ENCODE measurements at places on chromosomes 1 and 21.

GRCh38 chr1:53276902-53277281 is 38.6 kb upstream of the MAGOH start:
- no peak for DNase-seq

DNA sequence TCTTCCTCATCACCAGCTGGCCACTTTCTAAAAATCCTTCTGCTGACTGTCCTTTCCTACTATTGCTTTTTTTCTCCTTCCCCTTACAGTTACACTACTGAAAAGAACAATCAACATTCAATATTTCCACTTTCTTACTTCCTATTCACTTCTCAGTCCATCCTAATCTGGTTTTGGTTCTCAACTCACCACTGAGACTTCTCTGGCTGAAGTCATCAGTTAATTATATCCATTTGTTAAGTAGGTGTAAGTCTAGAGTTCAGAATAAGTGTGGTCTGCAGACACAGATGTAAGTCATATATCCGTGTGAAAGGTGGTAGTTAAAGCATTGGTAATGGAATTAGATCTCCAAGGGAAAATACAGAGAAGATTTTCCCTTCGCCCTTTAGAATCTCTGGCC is 21.4 kb downstream of the PEA15 start:
- DNase-seq, result no peak

DNA sequence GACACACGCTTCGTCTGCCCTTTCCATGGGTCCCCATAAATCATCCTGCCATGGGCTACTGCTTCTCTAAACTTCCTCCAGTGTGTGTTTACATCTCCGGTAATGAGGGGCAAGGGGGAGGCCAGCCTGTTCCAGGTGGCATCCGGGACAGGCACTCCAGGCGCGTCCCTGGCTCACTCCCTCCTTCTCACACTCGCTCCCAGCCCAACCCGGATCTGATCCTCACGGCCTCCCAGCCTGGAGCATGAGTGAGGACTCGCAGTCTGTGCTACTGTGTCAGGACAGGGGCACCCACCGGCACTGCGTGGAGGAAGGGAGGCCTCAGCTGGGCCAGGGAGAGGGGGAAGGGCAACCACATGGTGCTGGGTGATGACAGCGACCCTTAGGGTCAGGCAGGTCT is 225.4 kb downstream of the TRABD2B start:
- DNase-seq, result no peak

DNA sequence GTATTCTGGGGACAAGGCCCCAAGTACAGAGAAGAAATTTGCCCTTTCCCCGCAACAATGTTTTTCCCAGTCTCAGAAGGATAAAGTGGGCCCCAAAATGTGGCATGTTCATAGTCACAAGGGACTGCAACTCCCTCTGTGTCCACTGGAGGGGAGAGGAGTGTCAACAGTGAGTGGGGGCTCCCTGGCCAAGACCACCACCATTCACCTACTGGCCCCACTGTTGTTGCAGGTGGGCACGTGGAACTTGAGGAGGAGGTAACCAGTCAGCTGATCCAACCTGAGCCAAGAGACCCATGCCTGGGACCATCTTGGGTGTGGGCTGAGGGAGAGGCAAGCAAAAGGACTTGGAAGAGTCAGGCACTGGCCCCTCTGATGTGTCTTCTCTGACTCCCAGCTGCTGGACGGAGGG is 777 bp downstream of the NUDT17 start:
- no peak for DNase-seq

GRCh38 chr1:216183454-216183853 is 239.8 kb downstream of the USH2A start:
- DNase-seq, result no peak

DNA sequence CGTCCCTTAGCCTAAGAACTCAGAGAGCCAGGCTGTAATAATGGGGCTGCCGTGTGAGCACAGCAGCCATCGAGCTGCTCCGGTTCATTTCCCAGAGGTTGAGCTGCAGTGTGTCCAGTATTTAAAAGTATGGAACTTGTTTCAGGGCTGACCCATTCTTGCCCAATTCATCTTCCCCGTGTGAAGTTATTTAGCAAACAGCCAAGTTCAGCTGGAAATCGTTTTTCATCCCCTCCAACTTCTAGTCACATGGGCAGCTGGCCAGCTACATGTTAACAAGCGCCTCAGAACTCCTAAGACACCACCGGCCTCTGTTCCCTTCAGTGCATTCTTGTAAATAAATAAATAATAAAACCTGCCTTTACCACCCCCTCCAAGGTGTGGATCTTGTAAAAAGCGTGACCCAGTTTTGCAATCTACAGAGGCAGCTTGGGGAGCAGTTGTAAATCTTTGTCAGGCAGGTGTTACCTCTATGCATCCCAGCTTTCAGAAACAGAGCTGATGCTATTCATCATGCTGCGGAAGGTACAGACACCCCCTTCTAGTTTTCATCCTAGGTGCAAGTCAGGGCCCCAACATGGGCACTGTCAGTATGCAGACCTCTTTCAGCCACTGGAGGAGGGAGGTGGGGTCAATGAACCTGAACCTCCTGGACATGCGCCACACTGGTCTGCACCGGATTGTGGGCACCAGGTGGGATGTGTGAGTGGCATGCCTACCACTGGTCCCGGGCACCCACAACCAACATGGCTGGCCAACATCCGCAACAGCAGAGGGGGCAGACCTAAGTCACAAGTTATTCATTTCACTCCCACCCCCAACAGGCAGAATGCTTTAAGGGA is 18.7 kb upstream of the KNCN start:
- no peak for DNase-seq

DNA sequence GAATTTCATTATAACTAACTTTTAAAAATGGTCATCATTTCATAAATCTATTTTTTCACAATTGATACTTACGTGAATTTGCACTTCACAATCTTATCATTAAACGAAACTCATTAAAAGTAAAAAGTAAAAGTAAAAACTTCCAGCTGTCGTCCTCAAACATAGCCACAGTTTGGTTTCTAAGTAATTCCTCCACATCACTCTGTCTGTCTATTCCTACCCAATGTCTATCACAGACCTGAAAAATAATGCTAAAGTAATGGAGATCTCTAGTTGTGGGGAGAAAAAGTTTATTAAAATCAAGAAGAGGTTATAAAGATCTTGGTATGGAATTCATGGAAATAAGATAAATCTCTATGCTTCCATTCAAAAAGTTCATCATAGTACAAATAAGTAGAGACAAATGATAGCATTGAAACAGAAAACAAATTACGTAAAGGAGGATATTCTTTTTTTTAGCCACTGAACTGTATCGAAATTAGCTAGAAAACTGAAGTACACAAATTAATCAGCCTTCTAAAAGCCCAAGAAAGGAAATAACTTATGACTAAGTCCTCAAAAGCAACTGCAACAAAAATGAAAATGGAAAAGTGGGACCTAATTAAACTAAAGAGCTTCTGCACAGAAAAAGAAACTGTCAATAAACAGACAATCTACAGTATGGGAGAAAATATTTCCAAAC is 148.6 kb downstream of the TIAM1 start:
- no peak for DNase-seq

Measured in activated T-cell treated with anti-CD3 and anti-CD28 coated beads for 4 hours (primary cell).